ENCODE measurements at places on chromosomes 4 and X. TPM values are rescaled to one million over a fixed set of nuclear protein-coding genes. Genes with fewer than 3 reads are reported as not detected.
A peak's percentile ranks its signal among the peaks of the same experiment; 100 is the strongest.

DNA sequence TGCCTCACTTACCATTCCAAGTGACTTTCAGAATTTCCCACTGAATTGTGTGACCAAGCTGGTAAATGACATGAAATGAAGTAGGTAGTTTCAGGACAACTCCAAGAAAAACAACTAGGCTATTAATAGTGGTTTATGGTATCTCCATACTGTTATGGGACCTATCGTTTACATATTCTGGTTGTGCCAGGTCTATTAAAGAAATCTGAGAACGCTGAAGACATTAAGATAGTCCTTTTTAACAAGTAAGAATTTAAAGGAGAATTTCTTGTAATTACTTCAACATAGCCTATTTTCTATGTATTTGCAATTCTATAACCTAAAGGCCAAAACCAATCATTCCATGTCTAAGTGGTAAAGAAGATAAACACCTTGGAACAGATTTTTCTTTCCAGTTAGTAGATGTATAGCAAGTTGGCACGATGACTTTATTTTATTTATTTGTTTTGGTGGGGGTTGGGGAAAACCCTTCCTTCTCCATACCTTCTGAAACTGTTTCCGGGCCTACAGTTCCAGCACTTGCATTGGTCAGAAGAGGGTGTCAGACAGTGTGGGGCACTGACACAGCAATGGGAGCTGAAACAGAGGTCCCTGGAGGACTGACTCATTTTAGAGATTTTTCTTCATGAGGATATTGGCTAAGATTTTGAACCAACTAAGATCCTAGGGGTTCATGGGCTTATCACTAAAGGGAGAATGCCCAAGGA is 7.6 kb upstream of the DCLK2 start:
- no peak for DNase-seq
- no peak overlapping the region for H3K4me3 ChIP-seq
- no peaks in the 10 kb centered on the region for H3K4me1 ChIP-seq
- H3K27ac ChIP-seq, result no peak overlapping the region

PAGE2B gene
- total RNA-seq, result not detected

DNA sequence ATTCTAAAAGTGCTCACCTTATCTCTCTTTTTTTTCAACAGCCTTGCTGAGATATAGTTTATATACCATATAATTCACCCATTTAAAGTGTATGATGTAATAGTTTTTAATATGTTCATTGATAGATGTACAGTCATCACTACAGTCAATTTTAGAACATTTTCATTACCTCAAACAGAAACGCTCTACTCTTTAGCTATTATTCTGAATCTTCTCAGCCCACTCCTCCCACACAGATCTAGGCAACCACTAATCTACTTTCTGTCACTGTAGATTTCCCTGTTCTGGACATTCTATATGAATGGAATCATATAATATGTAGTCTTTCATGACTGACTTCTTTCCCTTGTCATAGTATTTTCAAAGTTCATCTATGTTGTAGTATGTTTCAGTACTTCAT is 22.6 kb downstream of the MND1 start:
- no peaks in the 10 kb centered on the region for H3K4me1 ChIP-seq
- no peak overlapping the region for H3K4me3 ChIP-seq
- DNase-seq, result no peak
- no peaks in the 10 kb centered on the region for H3K36me3 ChIP-seq

IL1RAPL1 gene
- not detected for total RNA-seq

- H3K36me3 ChIP-seq, result peaks cover 3% of the 10 kb centered on the region
- H3K4me1 ChIP-seq, result peaks cover 29% of the 10 kb centered on the region
- no peak for DNase-seq
- H3K27me3 ChIP-seq, result no peaks in the 10 kb centered on the region
- H3K4me3 ChIP-seq, result no peak overlapping the region
Observed at GRCh38 chr4:122163301-122163700, 11.2 kb downstream of the BLTP1 start.

- no peak overlapping the region for H3K4me3 ChIP-seq
- no peak for DNase-seq
- H3K4me1 ChIP-seq, result no peaks in the 10 kb centered on the region
- H3K36me3 ChIP-seq, result no peaks in the 10 kb centered on the region
- H3K27me3 ChIP-seq, result no peaks in the 10 kb centered on the region
Observed at GRCh38 chrX:9622128-9622527, 143.5 kb downstream of the GPR143 start.

- no peaks in the 10 kb centered on the region for H3K27me3 ChIP-seq
- no peak for DNase-seq
- H3K27ac ChIP-seq, result no peak overlapping the region
- H3K4me3 ChIP-seq, result no peak overlapping the region
- no peaks in the 10 kb centered on the region for H3K36me3 ChIP-seq
- no peaks in the 10 kb centered on the region for H3K4me1 ChIP-seq
Observed at GRCh38 chr4:114385195-114385985, 213.2 kb upstream of the UGT8 start.

- no peaks in the 10 kb centered on the region for H3K4me1 ChIP-seq
- DNase-seq, result no peak
- no peaks in the 10 kb centered on the region for H3K36me3 ChIP-seq
- H3K27me3 ChIP-seq, result no peaks in the 10 kb centered on the region
- no peak overlapping the region for H3K27ac ChIP-seq
Observed at GRCh38 chrX:20427173-20427770, 160.6 kb upstream of the RPS6KA3 start.

- H3K27me3 ChIP-seq, result no peaks in the 10 kb centered on the region
- no peaks in the 10 kb centered on the region for H3K4me1 ChIP-seq
- no peaks in the 10 kb centered on the region for H3K36me3 ChIP-seq
- DNase-seq, result no peak
Observed at GRCh38 chr4:141802333-141802732, 165.9 kb downstream of the IL15 start.

DNA sequence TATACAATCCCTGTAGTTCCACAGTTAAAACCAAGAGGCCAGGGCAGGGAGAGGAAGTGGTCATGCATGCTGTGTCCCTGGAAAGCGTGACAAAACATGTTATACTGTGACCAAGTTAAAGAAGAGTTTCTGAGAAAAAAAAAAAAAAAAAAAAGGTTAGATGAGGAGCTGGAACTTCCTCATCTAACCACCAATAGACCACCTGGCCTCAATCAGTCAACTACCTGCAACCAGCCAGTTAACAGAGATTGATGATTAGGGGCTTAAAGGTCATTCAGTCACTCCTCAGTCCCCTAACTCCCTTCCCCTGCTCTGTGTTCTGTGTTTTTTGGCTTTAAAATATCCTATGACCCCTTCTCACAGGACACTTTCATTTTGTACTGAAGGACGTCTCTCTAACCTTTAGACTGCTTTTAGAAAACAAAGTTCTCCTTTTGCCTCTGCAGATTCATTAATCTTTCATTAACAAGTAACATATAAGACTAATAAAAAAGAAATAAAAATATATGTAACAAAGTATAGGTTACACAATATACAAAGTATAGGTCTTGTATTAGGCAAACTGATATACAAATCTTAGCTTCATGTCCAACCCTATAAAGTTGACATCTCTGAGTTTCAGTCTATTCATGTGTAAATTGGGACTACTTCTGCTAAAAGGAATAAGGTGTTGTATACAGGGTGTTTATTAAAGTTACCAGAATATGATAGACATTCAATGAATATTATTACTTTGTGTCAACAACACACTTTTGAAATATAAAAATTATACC is 179.1 kb upstream of the NDST4 start:
- DNase-seq, result no peak
- H3K27ac ChIP-seq, result no peak overlapping the region
- H3K4me1 ChIP-seq, result no peaks in the 10 kb centered on the region
- no peaks in the 10 kb centered on the region for H3K27me3 ChIP-seq
- no peaks in the 10 kb centered on the region for H3K36me3 ChIP-seq
- no peak overlapping the region for H3K4me3 ChIP-seq

- H3K36me3 ChIP-seq, result no peaks in the 10 kb centered on the region
- peak; percentile 48 for DNase-seq
- no peaks in the 10 kb centered on the region for H3K4me1 ChIP-seq
- H3K27me3 ChIP-seq, result no peaks in the 10 kb centered on the region
Observed at GRCh38 chr4:107760281-107760947, 40.4 kb upstream of the PAPSS1 start.

- no peak for DNase-seq
- no peaks in the 10 kb centered on the region for H3K36me3 ChIP-seq
- no peak overlapping the region for H3K27ac ChIP-seq
Observed at GRCh38 chr4:4666187-4666586, 124.3 kb upstream of the STX18 start.

DNA sequence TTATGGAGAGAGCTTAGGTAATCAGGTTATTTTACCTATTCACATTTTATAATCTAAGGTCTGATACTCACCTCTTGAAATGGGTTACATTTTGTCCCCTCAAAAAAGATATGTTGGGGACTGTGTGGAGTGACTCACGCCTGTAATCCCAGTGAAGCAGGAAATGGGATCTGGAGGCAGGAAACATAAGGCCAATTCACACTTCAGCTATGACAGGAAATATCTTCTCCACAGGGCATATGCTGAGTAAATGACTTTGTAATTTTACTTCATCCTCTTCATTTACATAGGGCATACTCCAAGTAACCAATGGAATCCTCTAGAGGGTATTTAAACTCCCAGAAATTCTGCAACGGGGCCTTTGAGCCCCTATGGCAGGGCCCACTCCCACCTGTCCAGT is 54.8 kb upstream of the ZMAT1 start:
- no peaks in the 10 kb centered on the region for H3K4me1 ChIP-seq
- no peak overlapping the region for H3K4me3 ChIP-seq
- no peaks in the 10 kb centered on the region for H3K27me3 ChIP-seq
- H3K27ac ChIP-seq, result no peak overlapping the region

DNA sequence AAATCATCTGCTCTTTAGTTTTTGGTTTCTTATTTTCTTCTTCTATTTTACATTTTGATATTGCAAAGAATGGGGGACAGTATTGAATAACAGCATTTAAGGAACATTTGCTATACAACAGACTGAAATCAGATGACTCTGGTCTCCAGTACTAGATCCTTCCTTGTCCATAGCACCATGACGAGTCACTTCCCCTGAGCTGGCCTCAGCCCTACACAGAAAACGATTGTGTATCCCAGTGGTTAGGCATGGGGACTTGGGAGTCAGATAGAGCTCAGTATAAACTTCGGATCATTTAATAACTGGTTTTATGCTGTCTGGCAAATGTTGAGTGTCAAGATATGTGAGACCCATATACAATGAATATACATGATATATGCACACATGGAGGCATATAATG is 44.7 kb upstream of the BEX4 start:
- no peak overlapping the region for H3K27ac ChIP-seq
- DNase-seq, result no peak
- H3K4me3 ChIP-seq, result no peak overlapping the region
- no peaks in the 10 kb centered on the region for H3K27me3 ChIP-seq
- H3K4me1 ChIP-seq, result no peaks in the 10 kb centered on the region

RHOXF2 gene
- not detected for total RNA-seq

DNA sequence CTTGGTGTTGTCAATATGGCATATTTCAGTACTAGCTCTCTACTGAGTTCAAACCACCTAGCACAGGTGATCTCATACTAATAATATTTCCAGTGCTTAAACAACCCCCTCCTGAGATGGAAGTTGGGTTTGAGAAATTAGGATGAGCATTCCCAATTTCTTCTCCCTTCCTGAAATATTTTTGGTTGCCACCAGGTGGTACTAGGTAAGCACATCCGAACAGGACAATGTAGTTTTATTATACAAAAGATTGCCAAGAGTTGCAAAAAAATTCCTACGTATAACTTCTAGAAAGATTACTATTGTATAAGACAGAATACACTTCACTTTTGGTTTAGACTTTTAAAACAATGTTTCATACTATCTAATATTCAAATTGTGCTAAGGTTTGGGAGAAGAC is 484.5 kb downstream of the PACRGL start:
- no peak overlapping the region for H3K4me3 ChIP-seq
- no peak overlapping the region for H3K27ac ChIP-seq
- H3K27me3 ChIP-seq, result no peaks in the 10 kb centered on the region
- no peaks in the 10 kb centered on the region for H3K4me1 ChIP-seq

GRCh38 chr4:181004056-181004455 is 1239.1 kb upstream of the TENM3 start:
- DNase-seq, result no peak
- H3K36me3 ChIP-seq, result no peaks in the 10 kb centered on the region
- H3K27me3 ChIP-seq, result no peaks in the 10 kb centered on the region
- no peak overlapping the region for H3K27ac ChIP-seq
- no peaks in the 10 kb centered on the region for H3K4me1 ChIP-seq

DNA sequence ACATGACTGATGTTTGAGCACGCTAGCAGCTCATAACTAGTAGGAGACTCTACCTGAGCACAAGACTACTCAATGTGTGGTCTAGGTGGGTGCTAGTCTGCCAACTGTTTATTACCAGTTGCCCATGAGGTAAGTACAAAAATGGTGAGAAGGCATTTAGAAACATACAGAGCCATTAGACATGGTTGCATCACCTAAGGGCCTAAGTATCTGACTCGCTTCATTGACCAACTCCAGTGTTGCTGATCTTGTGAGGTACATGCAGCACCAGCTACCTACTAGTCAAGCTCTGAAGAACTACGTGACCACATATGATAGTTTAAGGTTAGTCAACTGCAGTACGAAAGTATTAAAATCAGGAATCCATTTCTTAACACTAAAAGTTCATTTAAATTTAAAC is 39.9 kb downstream of the APBB2 start:
- no peak for DNase-seq

GRCh38 chr4:7416745-7417432 is 17.8 kb downstream of the PSAPL1 start:
- no peak overlapping the region for H3K27ac ChIP-seq
- no peaks in the 10 kb centered on the region for H3K27me3 ChIP-seq
- H3K36me3 ChIP-seq, result no peaks in the 10 kb centered on the region
- H3K4me1 ChIP-seq, result no peaks in the 10 kb centered on the region
- no peak overlapping the region for H3K4me3 ChIP-seq

DNA sequence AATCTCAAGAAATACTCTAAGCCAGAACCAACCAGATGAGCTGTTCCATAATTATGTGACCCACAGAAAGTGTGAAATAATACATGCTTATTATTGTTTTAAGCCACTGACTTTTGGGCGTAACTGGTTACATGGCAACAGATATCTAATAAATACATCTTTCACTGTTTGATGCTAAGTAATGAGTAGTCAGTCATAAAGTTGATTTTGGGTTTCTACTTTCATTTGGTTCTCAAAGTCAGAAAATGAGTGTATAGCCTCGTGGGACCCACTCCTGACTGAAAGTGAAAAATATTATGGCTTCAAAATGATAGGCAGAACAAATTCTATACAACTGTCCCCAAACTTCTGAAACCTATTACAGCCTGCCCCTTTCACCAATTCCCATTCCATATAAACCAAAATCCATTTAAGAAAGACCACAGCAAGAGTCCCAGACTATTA is 88.0 kb upstream of the CBR4 start:
- no peak for DNase-seq
- H3K27ac ChIP-seq, result no peak overlapping the region
- peaks cover 15% of the 10 kb centered on the region for H3K4me1 ChIP-seq
- H3K36me3 ChIP-seq, result peaks cover 45% of the 10 kb centered on the region
- no peaks in the 10 kb centered on the region for H3K27me3 ChIP-seq
- H3K4me3 ChIP-seq, result no peak overlapping the region

- no peaks in the 10 kb centered on the region for H3K4me1 ChIP-seq
- no peak for DNase-seq
- no peak overlapping the region for H3K4me3 ChIP-seq
- H3K27me3 ChIP-seq, result no peaks in the 10 kb centered on the region
- no peak overlapping the region for H3K27ac ChIP-seq
- no peaks in the 10 kb centered on the region for H3K36me3 ChIP-seq
Observed at GRCh38 chr4:17397611-17398010, 114.3 kb downstream of the QDPR start.

MAGEA1 gene
- not detected for total RNA-seq

CCDC149 gene
- 23.8 TPM for total RNA-seq
